SW 1271 (cell line): ENCODE measurements at places on chromosomes 13 and 19.
A peak's percentile ranks its signal among the peaks of the same experiment; 100 is the strongest.

DNA sequence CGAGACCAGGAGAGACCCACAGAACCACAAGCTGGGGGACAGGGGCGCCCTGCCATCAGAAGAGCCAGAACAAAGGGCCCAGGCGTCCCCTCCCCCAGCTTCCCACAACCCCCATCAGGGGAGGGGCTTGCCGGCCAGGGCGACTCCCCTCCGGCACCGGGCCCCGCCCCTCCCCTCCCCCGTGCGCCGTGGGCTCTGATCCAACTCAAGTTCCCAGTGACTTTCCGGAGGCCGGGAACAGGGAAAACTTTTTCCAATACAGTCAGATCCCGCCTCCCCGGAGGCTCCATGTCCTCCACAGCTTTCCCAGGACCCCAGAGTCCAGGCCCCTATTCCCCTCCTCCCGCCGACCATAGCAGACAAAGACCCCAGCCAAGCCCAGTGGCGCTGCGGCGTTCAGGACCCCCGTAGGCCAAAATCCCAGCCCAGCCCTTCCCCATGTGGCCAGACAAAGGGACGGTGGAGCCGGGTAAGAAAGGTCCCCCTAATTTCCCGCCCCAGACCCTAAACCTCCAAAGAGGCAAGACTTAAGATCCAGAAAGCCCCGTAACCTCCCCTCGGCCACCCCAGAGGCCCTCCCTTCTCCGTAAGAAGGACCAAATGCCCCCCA lies 673 bp downstream of the TEAD2 start:
- DNase-seq = no peak

- no peak for DNase-seq
These were observed 6.2 kb downstream of the ATP4B start for GRCh38 chr13:113651511-113652403.

DNA sequence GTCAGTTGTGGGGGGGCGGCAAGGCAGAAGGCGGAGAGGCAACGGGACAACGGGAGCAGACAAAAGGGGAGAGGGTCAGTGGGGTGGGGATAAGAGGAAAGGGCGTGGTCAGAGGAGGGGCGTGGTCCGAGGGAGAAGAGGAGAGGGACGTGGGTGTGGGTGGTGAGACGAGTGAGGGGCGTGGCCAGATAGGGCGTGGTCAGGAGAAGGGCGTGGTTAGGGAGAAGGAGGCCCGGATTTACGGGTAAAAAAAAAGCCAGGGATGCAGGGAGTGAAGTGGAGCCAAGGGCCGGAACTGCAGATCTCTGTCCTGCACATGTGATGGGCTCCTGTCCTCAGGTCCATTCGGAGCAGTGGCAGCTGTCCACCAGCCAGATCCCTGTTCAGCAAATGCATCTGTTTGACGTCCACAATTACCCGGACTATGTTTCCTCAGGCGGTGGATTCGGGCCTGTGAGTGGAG lies 21.5 kb downstream of the CPT1C start:
- DNase-seq = no peak

DNA sequence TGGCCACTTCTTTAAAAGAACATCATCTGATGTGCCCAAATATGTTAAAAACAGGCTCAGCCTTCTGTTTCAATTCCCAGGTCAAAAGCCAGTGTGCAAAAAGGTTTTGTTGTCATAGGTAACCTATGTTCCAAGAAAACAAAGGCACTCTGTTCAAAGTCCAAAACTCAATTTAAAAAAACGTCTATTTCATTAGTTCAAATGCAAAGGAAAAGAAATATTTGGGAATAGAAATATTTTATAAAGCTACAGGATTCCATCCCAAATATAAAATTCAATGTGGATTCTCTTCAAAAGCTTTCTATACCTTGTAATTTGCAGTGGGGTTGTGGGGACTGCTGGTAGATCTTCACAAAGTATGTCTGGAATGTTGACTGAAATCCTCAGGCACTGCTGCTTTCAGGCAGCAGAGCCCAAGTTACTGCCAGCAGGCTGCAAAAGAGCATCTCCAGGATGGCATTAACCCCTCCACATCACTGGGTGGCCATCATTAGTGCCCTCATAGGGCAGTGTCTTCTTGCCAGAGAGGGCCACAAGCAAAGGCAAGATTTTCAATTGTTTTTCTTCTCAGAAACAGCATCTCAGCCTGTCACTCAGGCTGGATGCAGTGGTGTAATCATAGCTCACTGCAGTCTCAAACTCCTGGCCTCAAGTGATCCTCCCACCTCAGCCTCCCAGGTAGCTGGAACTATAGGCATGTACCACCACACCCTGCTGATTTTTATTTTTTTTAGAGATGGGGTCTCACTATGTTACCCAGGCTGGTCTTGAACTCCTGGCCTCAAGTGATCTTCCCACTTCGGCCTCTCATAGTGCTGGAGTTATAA lies 22.8 kb upstream of the STK24 start:
- DNase-seq = no peak

GRCh38 chr13:19567820-19568534 lies 6.6 kb upstream of the TPTE2 start:
- DNase-seq = no peak

DNA sequence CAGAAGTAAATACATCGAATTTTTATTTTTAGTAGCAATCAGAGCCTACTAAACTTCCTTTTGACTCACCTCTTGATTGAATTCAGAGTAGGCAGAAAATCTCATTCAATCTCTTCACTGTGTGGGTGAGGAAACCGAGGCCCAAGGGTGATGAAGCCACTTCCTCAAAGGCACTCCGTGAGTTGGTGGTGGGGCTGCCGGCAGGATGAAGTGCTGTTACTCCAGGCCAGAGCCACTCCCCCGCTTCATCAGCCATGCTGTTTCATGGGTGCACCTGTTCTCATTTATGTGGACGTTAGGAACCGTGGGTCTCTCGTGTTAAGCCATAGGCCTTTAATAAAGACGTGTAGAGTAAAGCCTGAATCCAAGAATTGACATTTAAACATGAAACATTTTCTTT lies 13.2 kb downstream of the ING1 start:
- no peak for DNase-seq

DNA sequence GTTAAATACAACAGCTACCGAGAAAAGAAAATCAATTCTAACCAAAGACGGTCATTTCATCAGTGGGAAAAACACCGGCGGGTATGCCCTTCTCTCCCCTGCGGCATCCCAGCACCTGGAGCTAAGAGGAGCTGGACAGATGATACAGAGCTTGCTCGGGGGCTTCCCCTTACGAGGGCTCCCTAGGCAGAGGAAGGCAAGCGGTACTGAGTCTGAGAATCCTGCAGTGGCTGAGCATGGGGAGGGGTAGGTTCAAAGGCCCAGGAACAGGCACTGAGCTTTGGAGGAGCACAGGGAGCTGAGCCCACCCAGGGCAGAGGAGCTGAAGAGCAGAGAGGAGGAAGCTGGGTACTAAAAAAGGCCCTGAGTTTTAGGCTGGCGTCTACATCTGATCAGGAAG lies 12.7 kb downstream of the STK24 start:
- no peak for DNase-seq

- DNase-seq = no peak
These were observed 118.6 kb downstream of the DLEU7 start for GRCh38 chr13:50724913-50725312.

GRCh38 chr13:113407103-113407530 lies 43.2 kb upstream of the GRTP1 start:
- DNase-seq = no peak

DNA sequence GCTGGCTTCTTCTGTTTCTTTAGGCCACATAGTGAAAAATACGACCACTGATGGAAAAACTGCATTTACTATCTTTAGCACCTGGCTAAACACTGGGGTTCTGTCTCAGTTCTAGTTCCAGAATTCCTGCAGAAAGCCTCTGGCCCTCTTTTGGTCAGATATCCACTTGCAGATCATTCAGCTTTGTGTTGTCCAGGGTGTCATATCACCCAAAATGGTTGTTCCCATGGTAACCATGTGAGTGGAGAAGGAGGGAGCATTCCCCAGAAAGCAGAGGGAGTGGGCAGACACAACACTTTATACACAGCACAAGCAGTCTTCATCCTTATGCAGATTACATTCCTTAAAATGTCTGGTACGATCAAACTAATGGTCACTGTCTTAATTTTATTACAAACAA lies 73.5 kb downstream of the CAB39L start:
- no peak for DNase-seq

- no peak for DNase-seq
These were observed 17.7 kb downstream of the MIER2 start for GRCh38 chr19:326871-327270.

DNA sequence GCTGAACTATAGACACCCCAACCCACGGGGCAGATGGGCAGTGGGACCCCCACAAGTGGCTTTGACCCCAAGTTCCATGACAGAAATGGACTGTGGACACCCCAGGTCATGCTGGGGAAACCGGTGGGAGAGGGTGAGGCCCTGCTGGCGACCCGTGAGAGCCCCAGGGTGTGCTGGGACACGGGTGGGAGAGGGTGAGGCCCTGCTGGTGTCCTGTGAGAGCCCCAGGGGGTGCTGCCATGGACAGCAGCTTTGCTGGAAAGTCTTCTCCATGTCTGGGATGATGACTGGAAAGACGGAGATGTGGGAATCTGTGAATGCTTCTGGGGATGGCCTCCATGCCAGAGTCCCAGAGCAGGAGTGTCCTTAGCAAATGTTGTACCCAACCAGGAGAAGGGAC lies 148.4 kb downstream of the URI1 start:
- no peak for DNase-seq

GRCh38 chr13:57629821-57630235 lies 1.7 kb upstream of the PCDH17 start:
- no peak for DNase-seq

DNA sequence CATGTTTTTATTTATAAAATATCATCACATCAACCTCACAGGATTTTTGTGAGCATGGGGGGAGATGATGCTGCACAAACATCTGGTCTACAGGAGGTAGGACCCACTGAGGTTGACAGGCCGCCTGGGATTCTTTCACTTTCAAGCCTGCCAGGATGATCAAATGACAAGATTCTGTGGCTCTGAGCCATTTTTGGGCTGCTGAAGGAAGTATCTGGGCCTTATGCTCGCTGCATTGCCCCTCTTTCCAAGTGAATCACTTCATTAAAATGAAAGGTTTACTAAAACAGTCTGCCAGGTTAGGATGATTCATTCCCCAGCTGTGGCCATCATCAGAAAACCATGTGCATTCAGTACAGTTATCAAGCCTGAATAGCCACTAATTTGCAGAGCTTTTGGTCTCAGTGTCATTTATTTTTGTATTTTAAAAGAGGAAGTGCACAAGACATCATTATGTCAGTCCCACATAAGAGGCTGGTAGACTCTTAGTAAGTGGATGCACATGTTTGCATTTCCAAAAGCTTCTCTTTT lies 34.4 kb downstream of the STARD13 start:
- DNase-seq = peak; percentile 74

DNA sequence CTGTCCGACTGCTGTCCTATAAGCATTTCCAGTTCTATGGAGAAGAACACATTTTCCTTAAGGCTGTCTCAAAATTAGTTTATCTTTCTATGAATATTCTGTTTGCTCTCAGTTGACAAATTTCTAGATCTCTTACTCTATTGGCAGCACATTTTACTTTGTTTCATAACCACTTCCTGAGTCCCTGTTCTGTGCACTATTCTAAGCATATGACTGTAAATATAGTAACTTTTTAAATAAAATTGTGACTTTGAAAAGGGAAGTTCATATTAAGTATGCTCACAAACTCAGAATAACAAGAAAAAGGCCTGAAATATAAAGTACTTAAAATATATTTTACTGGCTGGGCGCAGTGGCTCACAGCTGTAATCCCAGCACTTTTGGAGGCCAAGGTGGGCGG lies 56.5 kb upstream of the HTR2A start:
- DNase-seq = no peak

DNA sequence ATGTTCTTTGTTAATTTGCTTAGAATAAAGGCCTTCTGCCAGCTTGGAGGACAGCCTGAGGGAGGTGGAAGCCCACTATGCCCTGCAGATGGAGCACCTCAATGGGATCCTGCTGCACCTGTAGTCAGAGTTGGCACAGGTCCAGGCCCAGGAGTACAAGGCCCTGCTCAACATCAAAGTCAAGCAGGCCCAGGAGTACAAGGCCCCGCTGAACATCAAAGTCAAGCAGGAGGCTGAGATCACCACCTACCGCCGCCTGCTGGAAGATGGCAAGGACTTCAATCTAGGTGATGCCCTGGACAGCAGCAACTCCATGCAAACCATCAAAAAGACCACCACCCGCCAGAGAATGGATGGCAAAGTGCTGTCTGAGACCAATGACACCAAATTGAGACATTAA lies 41.7 kb downstream of the ZNF85 start:
- DNase-seq = no peak

DNA sequence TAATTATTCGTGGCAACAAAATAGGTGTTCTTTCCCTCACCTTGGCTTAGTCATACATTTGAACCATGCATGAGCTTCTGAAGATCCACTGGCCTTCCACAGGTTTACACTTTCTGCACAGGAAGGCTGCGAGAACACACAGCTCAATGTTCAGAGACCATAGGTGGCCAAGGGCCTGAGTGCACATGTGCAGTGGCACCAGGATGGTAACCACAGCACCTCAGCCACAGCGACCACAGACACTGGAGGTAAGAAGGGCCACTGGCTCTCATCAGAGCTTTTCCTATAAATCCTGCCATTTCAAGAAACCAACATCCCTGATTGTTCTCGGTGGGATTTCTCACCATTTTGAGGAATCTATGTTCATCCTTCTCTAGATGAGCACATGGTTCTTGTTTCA lies 1.6 kb downstream of the DCLK1 start:
- DNase-seq = no peak

DNA sequence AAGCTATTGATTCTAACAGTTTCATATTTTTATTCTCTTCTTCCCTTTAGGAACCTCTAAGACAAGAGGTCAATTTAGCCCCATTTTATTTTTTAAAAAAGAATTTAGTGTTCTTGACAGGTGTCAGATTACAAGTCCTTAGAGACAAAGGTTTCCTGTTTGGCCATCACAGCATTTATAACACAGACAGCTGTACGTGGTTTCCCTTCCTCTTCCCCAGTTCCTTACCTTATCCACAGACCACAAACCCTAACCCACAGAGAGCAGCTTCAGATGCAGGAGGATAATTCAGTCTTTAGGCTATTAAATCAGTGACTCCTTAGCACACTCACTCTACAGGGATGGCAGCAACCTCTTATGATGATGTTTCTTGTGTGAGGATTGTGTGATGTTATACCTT lies 1210.1 kb downstream of the DIAPH3 start:
- DNase-seq = no peak

- DNase-seq = no peak
These were observed 32.8 kb downstream of the TNFSF13B start for GRCh38 chr13:108302279-108302678.

DNA sequence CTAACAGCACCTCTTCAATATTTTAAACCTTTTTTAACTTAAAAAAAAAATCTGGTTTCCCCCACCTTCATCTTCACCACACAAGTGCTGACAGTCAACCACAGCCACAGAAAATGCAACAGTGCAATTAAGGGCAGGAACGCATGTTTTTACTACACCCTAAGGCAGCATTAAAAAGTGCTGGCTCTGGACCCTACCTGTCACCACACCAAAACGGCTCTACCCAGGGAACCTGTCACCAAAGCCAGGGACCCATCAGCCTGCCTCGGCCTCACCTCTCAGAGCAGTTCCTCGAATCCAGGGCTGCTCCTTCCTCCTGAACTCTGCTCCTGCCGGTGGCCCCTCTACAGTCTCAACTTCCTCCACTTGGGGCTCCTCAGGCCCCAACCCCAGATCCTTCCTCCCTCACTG lies 22.5 kb upstream of the SLC35E1 start:
- no peak for DNase-seq

GRCh38 chr13:35179494-35179893 lies 237.4 kb downstream of the NBEA start:
- no peak for DNase-seq
